ENCODE measurements at places on chromosomes 13 and 19.
A peak's percentile ranks its signal among the peaks of the same experiment; 100 is the strongest.

GRCh38 chr19:769616-770015 lies 18.7 kb downstream of the MISP start:
- no peak for DNase-seq

DNA sequence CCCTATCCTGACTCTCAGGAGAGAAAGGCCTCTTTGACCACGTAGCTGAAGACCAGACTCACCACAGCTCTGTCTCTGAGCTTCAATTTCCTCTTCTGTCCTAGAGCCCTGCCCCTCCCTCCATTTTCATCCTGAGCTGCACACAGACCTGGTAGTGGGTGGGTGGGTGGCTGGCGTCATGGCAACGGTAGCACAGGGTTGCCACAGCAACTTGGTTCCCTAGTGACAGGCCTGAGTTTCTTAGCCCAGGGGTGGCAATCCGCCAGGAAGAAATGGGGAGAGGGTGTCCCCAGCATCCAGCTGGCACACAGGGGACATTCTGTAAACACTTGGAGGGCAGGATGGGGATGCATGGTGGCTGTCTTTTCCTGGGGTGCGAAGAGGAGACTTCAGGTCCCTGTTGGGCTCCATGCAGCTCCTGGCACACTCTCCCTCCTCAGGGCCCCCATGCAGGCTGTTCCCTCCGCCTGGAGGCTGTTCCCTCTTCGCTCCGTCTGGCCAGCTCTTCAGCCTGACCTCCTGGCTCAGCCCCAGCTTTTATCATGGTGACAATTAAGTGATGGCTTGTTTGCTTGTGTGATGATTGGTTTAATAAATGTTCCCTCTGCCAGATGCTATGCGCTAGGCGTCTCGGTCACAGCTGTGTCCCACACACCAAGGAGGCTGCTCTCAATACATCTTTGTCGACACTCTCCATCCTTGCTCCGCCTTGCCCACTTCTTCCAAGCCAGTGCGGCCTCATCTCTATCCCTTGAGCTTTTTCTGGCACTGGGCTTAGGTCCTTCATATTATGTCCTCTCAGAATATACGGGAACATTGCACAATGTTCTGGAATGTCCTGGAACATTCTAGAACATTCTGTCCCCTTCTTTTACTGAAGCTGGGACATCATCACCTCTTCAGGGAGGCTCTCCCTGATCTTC lies 7.4 kb upstream of the KLHL26 start:
- no peak for DNase-seq

- DNase-seq = no peak
Measured at GRCh38 chr13:98536729-98537128, 40.2 kb downstream of the STK24 start.

DNA sequence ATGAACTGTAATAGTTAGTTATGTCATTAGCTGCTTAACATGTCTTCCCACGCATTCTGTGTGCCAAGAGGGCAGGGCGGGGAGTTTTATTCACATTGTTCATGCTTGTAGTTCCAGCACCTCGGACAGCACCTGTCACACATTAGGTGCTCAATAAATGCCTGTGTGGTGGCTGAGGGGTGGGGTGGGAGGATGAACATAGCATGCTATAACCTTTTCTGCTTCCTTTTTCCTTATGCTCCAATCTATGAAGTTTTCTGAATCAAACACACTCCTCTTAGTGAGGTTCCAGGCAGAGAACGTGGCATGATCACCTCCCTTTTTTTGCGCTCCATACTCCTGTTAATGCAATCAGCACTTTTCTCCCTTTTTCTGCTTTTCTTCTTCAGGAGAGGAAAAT lies 15.8 kb upstream of the PTPRS start:
- DNase-seq = no peak

DNA sequence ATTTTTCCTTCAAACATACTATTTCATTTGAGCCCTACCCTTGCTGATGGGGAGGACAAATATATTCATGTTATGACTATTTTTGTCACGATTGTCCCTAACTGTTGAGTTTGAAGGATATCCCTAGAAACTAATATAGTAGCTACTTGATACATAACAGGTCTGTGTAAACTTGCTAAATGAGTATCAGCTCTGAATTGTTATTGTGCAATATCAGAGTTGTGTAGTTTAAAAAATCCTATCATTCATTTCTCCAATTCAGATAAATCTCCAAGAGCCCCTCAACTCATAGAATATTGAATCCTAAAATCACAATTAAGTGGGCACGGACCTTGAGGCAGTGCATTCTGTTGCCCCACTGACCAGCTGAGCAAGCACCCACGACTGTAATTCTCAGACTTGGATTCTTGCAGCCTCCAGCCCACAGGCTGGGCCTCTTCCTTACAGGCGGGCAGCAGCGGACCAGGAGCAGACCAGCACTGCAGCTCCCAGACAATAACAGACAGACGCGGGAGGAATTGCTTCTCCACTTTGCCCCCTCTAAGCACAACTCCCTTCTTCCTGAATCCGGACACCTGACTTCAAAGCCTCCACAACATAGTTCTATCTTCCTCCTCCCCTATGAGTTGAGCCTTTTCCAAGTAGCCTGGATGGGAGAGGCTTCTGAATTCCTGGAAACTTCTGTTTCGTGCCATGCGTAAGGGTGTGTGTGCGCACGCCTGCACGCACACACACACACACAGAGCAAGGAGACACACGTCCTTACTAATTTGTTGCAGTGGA lies 337.6 kb upstream of the ARGLU1 start:
- no peak for DNase-seq

- DNase-seq = no peak
Measured at GRCh38 chr13:104286566-104287290, 1220.5 kb upstream of the SLC10A2 start.

DNA sequence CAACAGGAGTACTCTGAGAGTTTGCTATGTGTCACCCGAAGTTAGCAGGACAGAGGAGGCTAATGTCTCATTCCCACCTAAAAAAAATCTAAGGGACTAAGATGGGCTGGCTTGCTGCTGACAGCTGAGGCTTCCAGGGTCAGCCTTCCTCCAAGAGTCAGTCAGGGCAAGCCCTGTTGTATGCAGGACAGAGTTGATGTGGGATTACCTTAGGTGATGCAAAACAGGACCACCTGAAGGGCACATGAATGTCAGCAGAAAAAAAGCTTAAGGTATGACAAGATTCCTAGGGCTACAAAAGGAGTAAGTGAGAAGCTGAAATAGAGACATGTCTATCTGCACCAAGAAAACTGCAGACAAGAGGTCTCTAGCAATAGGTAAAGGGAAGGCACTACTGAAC lies 151.5 kb downstream of the NHLRC3 start:
- DNase-seq = no peak

DNA sequence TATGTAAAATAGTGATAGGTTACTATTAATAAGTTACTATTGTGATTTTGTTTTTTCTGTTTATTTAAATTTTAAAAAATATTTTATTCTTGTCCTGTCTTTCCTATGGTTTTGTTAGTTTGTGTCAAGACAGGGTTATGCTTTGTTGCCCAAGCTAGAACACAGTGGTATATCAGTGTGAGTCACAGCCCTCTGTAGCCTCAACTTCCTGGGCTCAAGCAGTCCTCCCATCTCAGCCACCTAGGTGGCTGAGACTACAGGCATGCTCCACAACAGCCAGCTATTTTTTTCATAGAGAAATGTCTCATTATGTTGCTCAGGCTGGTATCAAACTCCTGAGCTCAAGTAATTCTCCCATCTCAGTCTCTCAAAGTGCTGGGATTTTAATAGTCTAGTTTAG lies 99.5 kb downstream of the ZNF675 start:
- no peak for DNase-seq

DNA sequence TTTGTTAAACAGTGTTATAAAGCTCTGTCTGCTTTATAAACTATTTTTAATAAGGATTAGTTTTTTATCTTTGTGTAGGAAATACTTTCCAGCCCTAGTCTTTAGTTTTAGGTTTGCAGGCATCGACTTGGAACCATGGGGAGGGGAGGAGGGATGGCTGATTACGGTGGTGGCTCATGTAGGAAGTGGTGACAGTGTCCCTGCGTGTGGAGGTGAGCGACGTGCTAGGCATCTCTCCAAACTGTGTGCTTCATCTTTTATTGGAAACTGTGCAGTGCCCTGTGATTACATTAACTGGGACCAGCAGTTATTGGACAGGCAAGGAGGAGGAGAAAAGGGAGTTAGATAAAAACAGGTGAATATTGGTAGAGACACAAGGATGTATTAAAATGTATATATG lies 203.8 kb downstream of the ATP8A2 start:
- no peak for DNase-seq

DNA sequence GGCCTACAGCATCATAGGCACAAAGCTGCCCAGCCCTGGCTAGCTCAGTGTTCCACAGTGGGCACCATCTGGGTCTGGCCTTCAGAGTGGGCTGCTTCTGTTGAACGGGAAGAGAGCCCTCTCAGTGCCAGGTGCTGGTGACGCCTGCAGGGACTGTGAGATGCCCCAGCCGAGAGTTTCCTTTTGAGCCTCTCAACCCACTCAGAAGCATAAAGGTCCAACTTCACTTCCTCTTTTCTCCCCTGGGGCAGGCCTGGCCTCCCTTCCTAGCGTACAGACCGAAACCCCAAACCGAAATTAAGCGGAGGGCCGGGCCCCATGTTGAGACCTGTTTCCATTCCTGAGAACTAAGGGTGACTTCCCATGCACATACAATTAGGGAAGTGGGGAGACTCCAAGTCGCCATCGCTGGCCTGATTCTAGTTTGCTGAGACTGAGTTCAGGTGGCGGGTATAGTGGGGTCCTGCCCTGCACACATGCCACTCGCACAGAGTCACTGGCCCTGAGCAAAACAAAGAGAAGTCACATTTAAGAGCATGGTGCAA lies 6.9 kb downstream of the RAB8A start:
- DNase-seq = no peak

DNA sequence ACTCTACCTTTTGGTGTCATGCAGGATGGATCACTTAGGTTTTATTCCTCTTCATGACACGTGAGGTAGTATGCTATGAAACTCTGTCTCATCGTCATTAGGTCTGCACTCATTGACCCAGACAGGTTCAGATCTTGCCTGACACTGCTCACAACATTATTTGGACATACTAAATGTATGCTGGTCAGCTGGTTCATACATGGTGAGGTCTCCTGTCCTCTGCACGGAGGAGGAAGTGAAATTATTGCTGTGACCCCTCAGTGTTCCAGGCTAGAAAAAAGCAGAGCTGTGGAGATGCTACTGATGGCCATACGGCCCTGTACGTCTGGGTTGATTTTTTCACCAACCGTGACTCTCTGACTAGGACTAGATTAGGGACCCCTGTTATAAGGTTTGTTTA lies 35.8 kb downstream of the LATS2 start:
- no peak for DNase-seq

- no peak for DNase-seq
Measured at GRCh38 chr13:20822406-20822805, 48.6 kb upstream of the EEF1AKMT1 start.

DNA sequence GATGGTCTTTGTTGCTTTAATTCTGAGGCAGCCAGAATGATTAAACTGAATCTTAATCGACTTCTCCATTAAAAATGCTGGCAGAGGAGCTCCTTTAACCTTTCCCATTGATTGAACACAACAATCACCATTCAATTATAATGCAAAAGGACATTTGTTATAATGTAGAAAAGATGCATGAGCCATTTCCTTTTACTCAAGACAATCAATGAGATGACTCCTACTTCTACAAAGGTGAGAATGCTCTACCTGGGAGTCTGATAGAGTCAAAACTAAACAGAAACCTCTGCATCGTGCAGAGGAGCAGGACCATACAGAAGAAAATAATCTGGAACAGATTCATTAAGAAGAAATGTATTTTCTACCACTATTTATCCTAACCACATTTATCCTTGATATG lies 253.6 kb upstream of the DACH1 start:
- DNase-seq = no peak

- no peak for DNase-seq
Measured at GRCh38 chr19:30254158-30254557, 118.0 kb upstream of the ZNF536 start.

- no peak for DNase-seq
Measured at GRCh38 chr19:33734913-33735312, 61.8 kb upstream of the KCTD15 start.

GRCh38 chr19:4997297-4997696 lies 28.4 kb downstream of the KDM4B start:
- DNase-seq = no peak

GRCh38 chr13:28110414-28110813 lies 10.0 kb upstream of the FLT3 start:
- DNase-seq = no peak

GRCh38 chr13:109412283-109412901 lies 374.0 kb downstream of the IRS2 start:
- peak; percentile 96 for DNase-seq

DNA sequence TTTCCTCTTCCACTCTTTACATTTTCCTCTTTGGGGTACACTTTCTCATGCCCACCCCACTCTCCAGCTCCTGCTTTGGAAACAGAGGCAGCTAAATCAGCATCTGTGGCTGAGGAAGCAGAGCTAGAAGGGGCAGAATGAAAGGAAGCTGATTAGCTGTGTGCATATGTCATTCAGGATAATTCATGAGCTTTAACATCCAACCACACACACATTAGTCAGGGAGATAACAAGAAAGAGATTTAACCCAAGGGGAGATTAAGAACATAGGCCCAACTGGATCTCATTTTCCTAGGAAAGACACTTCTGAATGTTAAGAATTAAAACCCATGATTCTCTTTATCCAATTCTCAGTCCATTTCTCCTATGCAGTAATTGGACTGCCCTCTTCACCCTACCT lies 405.5 kb downstream of the TBC1D4 start:
- no peak for DNase-seq

GRCh38 chr13:43805681-43806128 lies 18.9 kb upstream of the ENOX1 start:
- no peak for DNase-seq

GRCh38 chr19:19460258-19460731 lies 54.8 kb downstream of the GATAD2A start:
- no peak for DNase-seq

- DNase-seq = peak; percentile 45
Measured at GRCh38 chr19:47613165-47614020, 4.5 kb downstream of the BICRA start.

DNA sequence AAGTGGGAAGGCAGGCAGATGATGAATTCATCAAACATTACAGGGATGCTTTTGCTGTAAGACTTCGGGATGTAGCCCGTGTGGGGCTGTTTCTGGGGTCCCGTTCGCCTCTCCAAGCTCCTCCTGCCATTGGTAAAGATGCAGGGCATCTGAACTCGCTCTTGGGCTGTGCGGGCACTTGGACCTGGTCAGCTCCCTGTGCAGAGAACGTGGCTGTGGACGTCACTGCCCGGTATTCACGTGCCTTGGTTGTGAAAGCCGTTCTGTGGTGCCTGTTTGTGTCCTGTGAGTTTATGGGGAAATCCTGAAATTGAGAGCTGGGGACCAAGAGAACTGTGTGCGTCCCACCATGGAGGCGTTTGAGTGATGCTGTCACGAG lies 5.4 kb downstream of the TFDP1 start:
- DNase-seq = no peak

DNA sequence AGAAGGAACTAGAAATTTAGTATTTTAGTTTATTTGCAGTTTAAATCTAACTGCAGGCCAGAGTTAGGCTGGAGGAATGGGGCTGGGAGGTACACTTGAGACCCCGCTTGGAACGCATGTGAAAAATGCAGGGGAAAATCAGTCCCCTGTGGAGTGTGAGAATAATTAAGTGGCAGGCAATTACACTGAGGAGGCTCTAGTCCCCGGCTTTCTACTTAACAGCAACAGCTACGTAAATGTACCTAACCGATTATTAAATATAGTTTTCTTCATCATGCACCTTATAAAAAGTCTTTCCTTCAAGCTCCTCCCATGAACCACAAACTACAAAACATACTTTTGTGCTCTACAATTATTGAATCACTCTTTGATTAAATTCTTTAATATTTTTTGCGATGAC lies 804 bp downstream of the ZNF708 start:
- DNase-seq = peak; percentile 10

- DNase-seq = no peak
Measured at GRCh38 chr19:16309643-16310042, 15.0 kb upstream of the KLF2 start.

- no peak for DNase-seq
Measured at GRCh38 chr13:107712145-107712860, 503.0 kb downstream of the LIG4 start.

Data from SK-N-DZ (cell line).